T-helper 2 cell treated with Interferon-gamma antibody and Interleukin-4, amounts not matched to agents 5 μg/mL and 100 μg/mL, for 36 hours (primary cell): ENCODE measurements at places on chromosomes 11 and 22.

- DNase-seq = peak; percentile 9
Measured at GRCh38 chr11:125626288-125626950, 1.5 kb downstream of the CHEK1 start.

DNA sequence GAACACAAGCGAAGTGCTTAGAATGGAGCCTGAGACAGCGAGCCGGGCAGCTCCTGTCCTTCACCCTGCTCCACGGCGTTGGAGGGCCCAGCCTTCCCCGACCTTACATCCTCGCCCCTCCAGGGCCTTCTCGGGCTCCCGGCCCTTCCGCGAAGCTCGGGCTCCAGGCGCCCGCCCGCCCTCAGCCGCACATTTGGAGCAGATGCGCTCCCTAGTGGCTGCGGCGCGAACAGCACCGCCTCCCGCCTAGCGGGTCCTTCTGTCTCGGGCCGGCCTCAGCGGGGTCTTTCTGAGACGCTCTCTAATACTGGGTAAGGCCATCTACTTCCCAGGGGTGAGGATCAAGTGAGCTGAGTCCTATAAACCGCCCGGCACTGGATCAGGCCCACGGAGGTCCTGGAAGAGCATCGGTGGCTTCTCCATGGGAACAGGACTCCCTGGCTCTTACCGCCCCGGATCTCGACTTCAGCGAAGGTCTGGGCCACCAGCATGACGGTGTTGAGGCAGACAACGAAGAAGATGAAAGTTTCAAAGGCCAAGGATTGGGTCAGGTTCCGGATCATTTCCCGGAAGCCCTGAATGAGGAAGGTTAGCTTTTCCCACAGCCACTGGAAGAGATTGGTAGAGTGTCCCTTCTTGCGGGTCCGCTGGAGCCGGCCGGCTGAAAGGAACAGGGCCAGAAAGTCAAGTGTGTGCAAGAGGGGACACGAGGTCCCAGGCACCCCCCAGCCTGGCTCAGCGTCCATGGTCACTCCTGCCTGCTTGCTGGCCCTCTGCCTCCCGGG is 3.7 kb downstream of the CATSPER1 start:
- DNase-seq = peak; percentile 71

DNA sequence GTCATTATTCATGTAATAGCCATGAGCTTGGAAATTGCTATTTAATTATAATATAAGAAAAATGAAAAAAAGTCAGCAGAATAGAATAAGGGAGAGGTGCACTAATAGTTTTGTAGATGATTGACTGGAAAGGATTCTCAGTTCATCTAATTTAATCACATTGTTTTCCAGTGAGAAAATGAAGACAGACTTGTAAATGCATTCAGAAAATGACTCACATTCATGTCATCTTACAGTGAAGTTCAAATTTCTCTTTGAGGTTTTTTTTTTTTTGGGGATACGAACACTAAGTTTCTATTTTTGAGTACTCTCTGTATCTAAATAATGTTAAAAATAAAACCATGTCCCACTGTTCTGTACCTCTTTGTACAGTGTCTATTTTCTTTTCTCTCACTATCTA is 18.5 kb upstream of the OR4A16 start:
- DNase-seq = no peak

- no peak for DNase-seq
Measured at GRCh38 chr22:49886346-49887063, 31.7 kb downstream of the ALG12 start.

- DNase-seq = no peak
Measured at GRCh38 chr11:13140028-13140870, 131.1 kb downstream of the RASSF10 start.

DNA sequence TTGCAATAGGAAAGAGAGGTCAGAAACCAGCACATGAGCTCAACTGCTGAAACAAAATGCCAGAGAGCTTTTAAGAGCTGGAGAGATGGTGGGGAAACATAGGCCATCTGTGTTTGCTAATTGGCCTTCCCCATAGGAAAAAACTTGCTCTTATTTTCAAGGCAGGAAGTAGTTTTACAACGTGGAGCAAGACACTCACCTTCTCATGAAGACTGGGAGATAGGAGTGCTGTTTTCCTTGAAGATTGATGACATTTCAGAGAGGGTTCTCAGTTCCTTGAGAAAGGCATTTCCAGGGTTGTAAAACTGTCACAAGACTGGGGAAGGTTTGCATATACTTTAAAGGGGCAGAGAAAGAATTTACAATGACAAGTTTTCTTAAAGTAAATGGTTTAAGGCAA is 586.3 kb upstream of the RAG2 start:
- DNase-seq = no peak

GRCh38 chr11:67644042-67644441 is 4.5 kb upstream of the TBX10 start:
- no peak for DNase-seq

DNA sequence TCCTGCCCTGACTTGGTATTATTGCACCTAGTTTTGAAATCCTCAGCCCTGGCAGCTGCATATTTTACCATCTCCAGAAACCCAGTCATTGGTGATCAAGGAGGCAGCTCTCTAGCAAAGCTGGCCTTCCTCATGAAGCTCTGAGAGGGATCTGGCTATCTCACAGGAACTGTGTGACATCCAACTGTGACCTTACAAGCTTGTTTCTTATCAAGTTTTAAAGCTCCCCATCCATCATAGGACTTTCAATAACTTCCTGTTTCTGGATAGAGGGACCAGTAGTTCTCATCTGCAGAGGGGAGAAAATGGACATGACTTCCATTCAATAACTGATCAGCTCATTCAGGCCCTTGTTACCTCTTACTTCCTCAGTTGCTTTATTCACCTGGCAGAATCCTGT is 18.2 kb downstream of the CALCA start:
- DNase-seq = no peak

DNA sequence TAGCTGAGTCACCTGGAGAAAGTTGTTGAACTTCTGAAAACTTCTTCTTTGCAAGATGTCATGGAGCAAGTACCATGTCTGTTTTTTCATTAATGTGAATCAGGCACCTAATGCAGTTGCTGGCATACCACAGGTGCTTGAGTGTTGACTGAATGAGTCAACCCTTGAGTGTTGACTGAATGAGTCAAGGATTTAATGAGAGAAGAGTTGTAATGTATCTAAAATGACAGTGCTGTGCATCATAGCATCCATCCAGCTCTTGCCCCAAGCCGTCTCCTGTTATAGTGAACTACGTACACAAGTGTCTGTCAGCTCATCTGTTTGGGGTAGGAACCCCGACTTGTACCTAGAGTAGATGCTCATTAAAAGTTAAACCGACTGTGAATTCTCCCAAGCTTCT is 93.1 kb downstream of the CWC15 start:
- no peak for DNase-seq

DNA sequence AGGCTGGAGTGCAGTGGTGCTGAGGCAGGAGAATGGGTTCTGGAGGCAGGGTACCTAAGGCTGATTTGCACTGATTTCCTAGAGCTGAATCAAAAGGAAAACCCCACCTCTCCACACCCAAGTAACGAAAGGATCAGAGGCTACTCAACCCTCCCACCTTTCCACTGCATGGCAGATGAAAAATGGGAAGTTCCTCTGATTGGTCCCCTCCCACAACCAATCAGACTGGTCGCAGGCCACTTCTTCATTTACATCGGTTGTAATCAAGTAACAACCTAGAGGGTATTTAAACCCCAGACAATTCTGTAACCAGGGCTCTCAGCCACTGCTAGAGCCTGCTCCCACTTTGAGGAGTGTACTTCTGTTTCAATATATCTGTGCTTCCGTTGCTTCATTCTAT is 18.6 kb upstream of the PARVB start:
- no peak for DNase-seq

DNA sequence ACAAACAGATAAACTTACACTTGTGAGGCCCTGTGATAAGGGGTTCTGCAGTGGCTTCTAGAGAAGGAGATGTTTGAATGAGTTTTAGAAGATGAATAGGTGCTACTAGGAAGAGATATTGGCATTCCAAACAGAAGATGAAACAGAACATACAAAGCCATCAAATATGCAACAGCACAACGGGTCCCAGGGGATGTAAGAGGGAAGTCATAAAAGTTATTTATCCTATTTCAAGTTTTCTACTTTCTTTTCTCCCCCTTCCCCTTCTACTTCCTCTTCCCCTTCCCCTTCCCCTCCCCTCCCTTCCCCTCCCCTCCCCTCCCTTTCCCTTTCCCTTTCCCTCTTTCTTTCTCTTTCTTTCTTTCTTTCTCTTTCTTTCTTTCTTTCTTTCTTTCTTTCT is 94.9 kb upstream of the CADM1 start:
- DNase-seq = no peak

GRCh38 chr11:33790040-33790439 is 15.7 kb upstream of the FBXO3 start:
- DNase-seq = no peak

GRCh38 chr22:30890686-30891442 is 77.7 kb downstream of the MORC2 start:
- DNase-seq = no peak

GRCh38 chr22:37509059-37509860 is 10.0 kb downstream of the CARD10 start:
- no peak for DNase-seq

DNA sequence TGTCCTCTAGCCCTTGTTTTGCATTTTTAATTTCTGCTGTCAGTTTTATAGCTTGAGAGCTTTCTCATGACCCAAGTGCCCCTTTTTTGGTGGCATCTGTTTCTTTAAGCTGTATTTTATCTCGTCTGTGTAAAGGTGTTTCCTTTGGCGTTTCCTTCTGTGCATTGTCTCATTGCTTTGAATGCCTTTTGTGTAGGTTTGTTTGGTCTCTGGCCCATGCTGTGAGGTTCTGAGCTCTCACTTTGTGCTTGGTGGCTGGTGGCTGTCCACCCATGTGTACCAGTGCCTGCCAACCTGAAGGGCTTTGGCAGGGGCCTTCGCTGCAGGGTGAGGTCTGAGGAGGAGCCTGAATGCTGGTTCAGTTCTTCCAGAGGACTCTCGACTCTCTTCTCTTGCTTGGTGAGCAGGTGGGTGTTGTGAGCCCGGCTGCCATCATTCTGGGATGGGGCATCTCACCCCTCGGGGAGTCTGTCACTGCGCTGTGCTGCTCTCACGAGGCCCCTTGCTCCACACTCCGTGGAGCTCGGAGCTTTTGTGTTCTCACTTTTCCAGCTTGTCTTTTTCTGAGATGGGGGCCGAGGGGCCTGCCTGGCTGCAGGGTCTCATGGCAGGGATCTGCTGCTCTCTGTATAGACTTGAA is 14.9 kb downstream of the AP2A2 start:
- DNase-seq = no peak
